Skin of body (tissue), 3 donors: ENCODE measurements at places on chromosomes 2 and 18.
A peak's percentile ranks its signal among the peaks of the same experiment; 100 is the strongest.

DNA sequence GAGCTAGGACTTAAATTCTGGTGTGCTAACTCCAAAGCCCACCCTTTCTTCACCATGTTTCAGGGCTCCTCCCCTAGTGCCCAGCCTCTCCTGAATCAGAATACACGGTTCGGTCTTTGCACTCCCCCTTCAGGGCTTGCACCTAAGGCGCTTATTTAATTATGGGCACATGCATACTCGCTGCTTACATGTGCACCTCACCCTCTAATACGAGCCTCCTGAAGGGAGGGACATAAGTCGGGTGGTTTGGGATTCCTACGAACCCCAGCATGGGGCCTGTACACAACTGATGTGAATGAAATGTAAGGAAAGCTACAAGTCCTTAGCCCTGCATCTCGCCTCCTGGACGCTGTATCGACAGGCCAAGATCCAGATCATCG is 435 bp downstream of the IFT172 start:
- DNase-seq: peak; percentile 44

DNA sequence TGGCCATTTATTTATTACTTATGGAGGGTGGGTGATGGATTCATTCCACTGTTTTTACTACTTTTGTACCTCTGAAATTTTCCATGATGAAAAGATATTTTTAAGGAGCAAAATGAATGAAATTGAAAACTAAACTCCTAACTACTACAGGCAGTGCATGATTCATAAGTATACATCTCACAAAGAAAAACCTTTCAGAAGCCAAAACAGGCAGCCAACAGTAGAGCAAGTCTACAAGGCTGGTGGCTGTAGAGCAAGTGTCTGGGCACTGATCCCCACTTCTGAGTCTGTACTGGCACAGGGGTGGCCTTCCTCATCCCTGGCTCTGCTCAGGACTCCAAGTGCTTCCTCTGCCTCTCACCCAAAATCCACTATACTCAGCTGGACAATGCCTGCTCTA is 8.2 kb upstream of the RMP24 start:
- no peak for DNase-seq

- no peak for DNase-seq
Measured at GRCh38 chr2:105754011-105754410, 9.3 kb downstream of the NCK2 start.

- no peak for DNase-seq
Measured at GRCh38 chr2:187552381-187552780, 1.9 kb downstream of the TFPI start.

GRCh38 chr18:3389977-3390376 is 60.0 kb upstream of the TGIF1 start:
- no peak for DNase-seq

DNA sequence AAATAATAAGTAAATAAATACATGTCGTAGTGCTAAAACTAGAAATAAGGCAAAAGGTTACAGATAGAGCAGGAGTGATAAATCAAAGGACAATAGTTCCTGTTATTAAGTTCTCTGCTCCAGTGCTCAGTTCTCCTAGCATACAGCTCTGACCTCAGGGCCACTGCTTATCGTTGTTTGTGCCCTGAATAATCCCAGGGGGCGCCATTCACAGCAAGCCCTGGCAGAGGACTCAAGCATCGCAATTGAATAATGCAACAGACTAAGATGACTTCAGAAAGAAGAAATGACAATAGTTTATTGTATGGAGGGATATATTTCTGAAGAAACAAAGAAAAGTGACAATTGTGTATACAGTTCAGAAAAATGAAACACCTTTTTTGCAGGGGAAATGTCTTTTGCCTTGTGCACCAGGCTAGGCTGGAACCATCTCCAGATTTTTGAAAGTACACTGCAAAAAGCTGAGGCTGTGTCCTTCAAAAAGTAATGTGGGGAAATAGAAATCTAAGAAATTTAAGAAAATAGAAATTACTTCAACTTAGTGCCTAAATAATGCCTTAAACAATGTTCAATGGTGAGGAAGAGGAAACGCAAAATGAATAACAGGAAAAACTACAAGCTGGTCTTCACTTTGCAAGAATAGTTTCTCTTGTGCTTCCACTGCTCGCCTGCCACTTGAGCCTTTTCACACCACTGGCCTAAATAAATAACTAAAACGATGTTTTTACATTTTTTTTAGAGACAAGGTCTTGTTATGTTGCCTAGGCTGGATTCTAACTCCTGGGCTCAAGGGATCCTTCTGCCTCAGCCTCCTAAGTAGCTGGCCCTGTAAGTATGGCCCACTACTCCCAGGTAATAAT is 19.0 kb upstream of the CCNYL1 start:
- DNase-seq: no peak

GRCh38 chr2:237457388-237457941 is 29.6 kb upstream of the MLPH start:
- no peak for DNase-seq

GRCh38 chr2:85091838-85092237 is 41.4 kb upstream of the TCF7L1 start:
- no peak for DNase-seq
